Caco-2 (cell line): ENCODE measurements at places on chromosomes 1 and 21. TPM values are rescaled to one million over a fixed set of nuclear protein-coding genes. Genes with fewer than 3 reads are reported as not detected.

GRCh38 chr1:107964336-107965109 lies 457 bp downstream of the VAV3 start:
- H3K27ac ChIP-seq: no peak overlapping the region
- H3K4me3 ChIP-seq: no peak overlapping the region
- no peaks in the 10 kb centered on the region for H3K36me3 ChIP-seq
- H3K27me3 ChIP-seq: no peaks in the 10 kb centered on the region
- peak; percentile 1 for DNase-seq

Gene DISC1
- 13.5 TPM in 2 replicates for total RNA-seq

- H3K4me3 ChIP-seq: no peak overlapping the region
- no peak overlapping the region for H3K27ac ChIP-seq
- H3K4me1 ChIP-seq: 0 out of 2 replicates have a peak, but pooled peaks cover 5% of the 10 kb centered on the region
- H3K27me3 ChIP-seq: no peaks in the 10 kb centered on the region
- no peaks in the 10 kb centered on the region for H3K36me3 ChIP-seq
- peak; percentile 53 for DNase-seq
Observed at GRCh38 chr21:14120091-14120734, 90.5 kb downstream of the LIPI start.

DNA sequence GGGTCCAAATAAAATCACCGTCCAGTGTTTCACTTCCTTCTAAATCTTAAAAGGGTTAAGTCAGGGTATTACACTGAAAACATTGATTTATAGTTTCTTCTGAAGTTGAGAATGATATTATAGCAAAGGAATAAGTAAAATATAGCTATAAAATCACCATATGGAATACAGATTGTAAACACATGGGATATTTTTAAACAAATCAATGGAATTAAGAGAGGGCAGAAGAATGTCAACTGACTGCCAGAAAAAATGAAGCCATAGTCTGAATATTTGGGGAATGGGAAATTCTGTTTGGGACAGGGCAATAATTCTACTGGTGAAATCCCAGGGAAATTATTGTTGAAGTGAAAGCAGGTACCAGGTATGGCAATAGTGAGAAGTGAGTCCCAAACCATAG lies 664.6 kb downstream of the NCAM2 start:
- H3K4me3 ChIP-seq: no peak overlapping the region
- no peak for DNase-seq

DNA sequence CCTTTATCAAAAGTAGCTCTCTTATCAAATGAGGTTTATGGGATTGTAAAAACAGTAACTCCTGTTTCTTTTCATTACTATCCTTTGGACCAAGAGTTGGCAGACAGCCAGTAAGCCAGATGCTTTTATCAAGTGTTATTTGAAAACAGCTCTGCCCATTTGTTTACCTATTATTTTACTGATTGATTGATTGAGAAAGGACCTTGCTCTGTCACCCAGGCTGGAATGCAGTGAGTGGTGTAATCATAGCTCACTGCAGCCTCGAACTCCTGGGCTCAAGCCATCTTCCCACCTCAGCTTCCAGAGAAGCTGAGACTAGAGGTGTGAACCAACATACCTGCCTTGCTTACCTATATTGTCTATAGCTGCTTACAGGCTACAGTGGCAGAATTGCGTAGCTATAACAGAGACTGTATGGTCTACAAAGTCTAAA lies 3.6 kb downstream of the PRKAB2 start:
- H3K4me3 ChIP-seq: no peak overlapping the region
- peak; percentile 34 for DNase-seq
- H3K27me3 ChIP-seq: no peaks in the 10 kb centered on the region
- H3K4me1 ChIP-seq: peaks cover 46% of the 10 kb centered on the region
- H3K36me3 ChIP-seq: no peaks in the 10 kb centered on the region; the same call in none of the 2 replicates

DNA sequence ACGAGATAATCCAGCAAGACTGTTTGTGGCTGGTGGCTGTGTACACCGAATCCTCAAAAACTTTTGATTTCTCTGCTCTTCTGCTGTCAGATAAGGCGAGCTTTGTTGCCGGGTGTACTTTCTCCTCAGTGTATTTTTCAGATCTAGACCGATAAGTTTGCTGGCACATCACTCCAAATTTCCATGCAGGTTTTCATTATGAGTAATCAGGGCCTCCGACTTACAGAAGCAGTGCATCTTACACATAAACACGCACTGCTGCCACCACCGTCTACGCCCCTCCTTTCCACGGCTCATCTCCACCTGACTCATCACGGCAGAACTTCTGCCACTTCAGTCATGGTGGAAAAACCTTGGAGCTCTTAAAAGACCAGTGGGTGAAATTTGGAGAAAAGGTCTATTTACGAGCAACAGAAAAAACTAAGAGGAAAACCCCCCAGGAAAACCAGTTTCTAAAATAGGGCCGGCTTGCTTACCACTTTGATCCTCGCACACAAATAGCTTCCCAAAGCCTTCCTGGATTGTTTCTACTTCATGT lies 7.7 kb downstream of the ZBTB21 start:
- no peak overlapping the region for H3K27ac ChIP-seq
- H3K4me1 ChIP-seq: no peaks in the 10 kb centered on the region
- no peak for DNase-seq
- no peak overlapping the region for H3K4me3 ChIP-seq
- no peaks in the 10 kb centered on the region for H3K27me3 ChIP-seq

DNA sequence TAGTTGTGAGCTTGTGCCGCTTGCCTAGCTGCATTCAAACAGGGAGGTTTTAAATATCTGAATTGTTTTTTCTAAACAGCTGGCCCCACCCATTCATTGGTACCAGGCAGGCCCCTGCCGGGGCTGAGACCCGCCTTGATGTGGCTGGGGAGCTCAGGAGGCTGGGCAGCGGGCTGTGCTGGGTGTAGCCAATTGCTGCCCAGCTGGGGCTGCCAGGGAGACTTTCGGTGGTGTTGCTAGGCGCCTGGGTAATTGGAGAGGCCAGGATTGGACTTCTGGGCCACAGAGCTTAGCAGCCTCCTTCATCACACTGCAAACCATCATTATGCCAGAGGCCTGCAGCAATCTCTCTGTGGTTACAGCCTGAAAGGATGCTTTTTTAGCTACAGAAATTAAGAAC lies 12.2 kb downstream of the RHBDL2 start:
- H3K27me3 ChIP-seq: no peaks in the 10 kb centered on the region
- no peaks in the 10 kb centered on the region for H3K36me3 ChIP-seq
- DNase-seq: no peak
- no peak overlapping the region for H3K27ac ChIP-seq
- no peaks in the 10 kb centered on the region for H3K4me1 ChIP-seq
- H3K4me3 ChIP-seq: no peak overlapping the region

- H3K4me3 ChIP-seq: no peak overlapping the region
- no peaks in the 10 kb centered on the region for H3K4me1 ChIP-seq
- H3K36me3 ChIP-seq: no peaks in the 10 kb centered on the region
- DNase-seq: no peak
- H3K27me3 ChIP-seq: no peaks in the 10 kb centered on the region
Observed at GRCh38 chr1:77552626-77553025, 129.8 kb downstream of the ZZZ3 start.
